ENCODE measurements at places on chromosomes 7 and 10. TPM values are rescaled to one million over a fixed set of nuclear protein-coding genes. Genes with fewer than 3 reads are reported as not detected.

The TMEM270 gene
- total RNA-seq, result not detected

The ABCC2 gene
- 1.7 TPM for total RNA-seq

- H3K27me3 ChIP-seq, result no peaks in the 10 kb centered on the region
- DNase-seq, result no peak
- H3K27ac ChIP-seq, result no peak overlapping the region
- no peaks in the 10 kb centered on the region for H3K4me1 ChIP-seq
- H3K4me3 ChIP-seq, result no peak overlapping the region
Observed at GRCh38 chr10:59991117-59991516, 84.8 kb upstream of the CCDC6 start.

DNA sequence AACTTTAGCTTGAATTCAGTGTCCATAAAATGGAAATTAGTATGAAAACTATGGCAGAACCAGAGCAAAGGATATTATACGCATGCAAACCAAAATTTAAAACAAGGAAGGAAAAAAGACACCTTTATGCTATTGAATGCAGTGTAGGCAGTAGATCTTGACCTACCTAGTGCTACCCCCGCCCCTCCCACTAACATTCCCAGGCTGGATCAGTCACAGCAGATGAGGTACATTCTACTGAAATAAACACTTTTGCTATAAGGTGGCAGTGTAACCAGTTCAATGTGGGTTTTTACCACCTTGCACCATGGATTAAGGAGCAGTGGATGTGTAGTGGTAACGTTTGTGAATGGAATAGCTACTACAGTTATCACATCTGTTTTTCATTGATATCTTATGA is 27.9 kb downstream of the SRI start:
- no peak overlapping the region for H3K27ac ChIP-seq
- no peaks in the 10 kb centered on the region for H3K27me3 ChIP-seq
- H3K4me1 ChIP-seq, result no peaks in the 10 kb centered on the region

GRCh38 chr7:7231000-7231399 is 48.7 kb downstream of the C1GALT1 start:
- no peak overlapping the region for H3K4me3 ChIP-seq
- no peak for DNase-seq
- H3K27me3 ChIP-seq, result no peaks in the 10 kb centered on the region
- peaks cover 5% of the 10 kb centered on the region for H3K36me3 ChIP-seq
- H3K4me1 ChIP-seq, result no peaks in the 10 kb centered on the region
- H3K27ac ChIP-seq, result no peak overlapping the region

DNA sequence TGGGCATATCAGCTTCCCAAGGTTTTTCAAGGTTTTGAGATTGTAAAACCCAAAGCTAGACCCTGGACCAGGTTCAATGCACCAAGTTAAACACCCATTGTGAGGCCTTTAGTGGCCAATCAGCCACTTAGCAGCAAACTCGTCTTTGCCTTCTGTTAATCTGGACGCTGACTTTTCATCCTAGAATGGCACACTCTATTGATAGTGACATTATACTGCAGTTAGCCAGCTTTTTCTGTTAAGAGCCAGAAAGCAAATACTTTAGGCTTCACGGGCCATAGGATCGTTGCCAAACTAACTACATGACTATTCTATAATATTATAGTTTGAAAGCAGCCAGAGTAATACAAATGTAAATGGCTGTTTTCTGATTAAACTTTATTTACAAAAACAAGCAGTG is 51.3 kb downstream of the VKORC1L1 start:
- no peaks in the 10 kb centered on the region for H3K36me3 ChIP-seq
- H3K27ac ChIP-seq, result no peak overlapping the region
- no peak overlapping the region for H3K4me3 ChIP-seq
- no peak for DNase-seq
- no peaks in the 10 kb centered on the region for H3K4me1 ChIP-seq

DNA sequence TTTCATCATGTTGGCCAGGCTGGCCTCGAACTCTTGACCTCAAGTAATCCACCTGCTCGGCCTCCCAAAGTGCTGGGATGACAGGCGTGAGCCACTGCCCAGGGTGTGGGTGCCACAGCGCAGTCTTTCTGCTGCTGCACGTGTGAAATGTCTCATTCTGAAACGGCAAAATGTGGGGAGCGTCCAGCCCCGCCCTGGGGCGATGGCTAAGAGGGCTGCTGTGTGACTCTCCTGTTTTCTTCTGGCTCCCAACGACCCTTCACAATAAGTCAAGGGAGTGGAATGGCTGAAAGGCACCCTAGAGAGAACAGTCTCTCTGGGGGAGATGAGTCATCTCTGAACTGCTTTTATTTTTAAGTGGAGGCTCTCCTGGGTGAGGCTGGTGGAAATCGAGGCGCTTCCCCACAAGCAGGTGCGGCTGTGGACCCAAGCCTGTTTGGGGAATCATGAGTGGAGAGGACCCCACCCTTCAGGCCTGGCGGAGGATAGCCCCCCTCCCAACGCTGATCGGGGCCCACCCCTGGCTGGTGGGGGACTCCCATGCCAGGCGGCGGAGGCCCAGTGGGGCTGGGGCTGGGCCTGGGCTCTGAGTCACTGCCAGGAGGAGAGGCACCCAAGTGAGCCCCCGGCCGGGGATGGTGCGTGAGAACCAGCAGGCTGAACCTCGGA is 18.0 kb downstream of the ADAP1 start:
- H3K36me3 ChIP-seq, result peaks cover 22% of the 10 kb centered on the region
- H3K27me3 ChIP-seq, result no peaks in the 10 kb centered on the region
- H3K27ac ChIP-seq, result no peak overlapping the region
- peaks cover 4% of the 10 kb centered on the region for H3K4me1 ChIP-seq

GRCh38 chr7:27128776-27129728 is 1.5 kb downstream of the HOXA4 start:
- no peak overlapping the region for H3K4me3 ChIP-seq
- H3K27me3 ChIP-seq, result peaks cover 51% of the 10 kb centered on the region
- H3K36me3 ChIP-seq, result peaks cover 6% of the 10 kb centered on the region
- H3K27ac ChIP-seq, result peak overlapping the region; percentile 73
- peaks cover 4% of the 10 kb centered on the region for H3K4me1 ChIP-seq
- no peak for DNase-seq

DNA sequence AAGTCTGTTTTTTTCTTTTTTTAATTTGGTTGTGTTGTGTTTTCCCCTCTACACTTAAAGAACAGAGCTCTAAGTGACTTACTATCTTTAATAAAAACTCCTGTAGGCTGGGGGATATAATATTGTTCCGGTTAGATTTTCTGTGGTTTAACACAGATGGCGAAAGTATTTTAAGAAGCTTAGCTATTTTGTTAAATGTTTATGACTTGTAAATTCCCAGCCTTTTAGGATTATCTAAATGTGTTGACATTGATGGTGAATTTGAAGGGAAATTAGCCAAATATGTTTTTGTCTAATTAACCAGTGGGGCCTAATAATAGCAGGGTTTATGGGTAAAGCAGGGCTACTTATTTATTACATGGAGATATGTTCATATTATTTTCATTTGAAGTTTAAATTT is 538.5 kb downstream of the INHBA start:
- no peaks in the 10 kb centered on the region for H3K4me1 ChIP-seq
- H3K4me3 ChIP-seq, result no peak overlapping the region
- no peak for DNase-seq
- H3K36me3 ChIP-seq, result no peaks in the 10 kb centered on the region
- no peaks in the 10 kb centered on the region for H3K27me3 ChIP-seq
- no peak overlapping the region for H3K27ac ChIP-seq

- peaks cover 8% of the 10 kb centered on the region for H3K4me1 ChIP-seq
- H3K27me3 ChIP-seq, result no peaks in the 10 kb centered on the region
Observed at GRCh38 chr10:103781329-103782061, 73.9 kb downstream of the SH3PXD2A start.

The LRRC61 gene
- 9.6 TPM for total RNA-seq

DNA sequence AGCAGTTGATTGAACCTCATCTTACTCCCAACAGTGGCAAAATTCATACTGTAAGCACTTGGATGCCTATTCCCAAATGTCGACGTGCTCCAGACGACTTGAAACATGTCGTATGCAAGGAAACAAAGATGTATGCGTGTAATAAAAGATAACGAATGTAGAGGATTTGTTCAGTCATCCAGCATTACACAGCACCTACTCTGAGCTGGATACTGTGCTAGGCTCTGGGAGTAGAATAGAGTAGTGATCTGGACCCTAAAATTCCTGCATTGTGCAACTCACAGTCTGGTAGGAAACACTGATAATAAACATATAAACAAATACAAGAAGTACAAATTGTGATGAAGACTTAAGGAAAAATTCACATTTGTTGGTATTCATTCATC is 5.6 kb upstream of the TBX20 start:
- H3K36me3 ChIP-seq, result no peaks in the 10 kb centered on the region
- H3K27ac ChIP-seq, result no peak overlapping the region
- no peaks in the 10 kb centered on the region for H3K4me1 ChIP-seq

- no peaks in the 10 kb centered on the region for H3K4me1 ChIP-seq
- H3K36me3 ChIP-seq, result no peaks in the 10 kb centered on the region
- no peak for DNase-seq
- no peak overlapping the region for H3K4me3 ChIP-seq
- no peaks in the 10 kb centered on the region for H3K27me3 ChIP-seq
- H3K27ac ChIP-seq, result no peak overlapping the region
Observed at GRCh38 chr10:3512263-3512662, 272.7 kb downstream of the KLF6 start.

GRCh38 chr10:101033276-101033675 is 2.2 kb downstream of the SFXN3 start:
- peaks cover 37% of the 10 kb centered on the region for H3K4me1 ChIP-seq
- peaks cover 39% of the 10 kb centered on the region for H3K36me3 ChIP-seq
- H3K4me3 ChIP-seq, result peak overlapping the region; percentile 85
- DNase-seq, result no peak

GRCh38 chr7:42033480-42033879 is 203.5 kb downstream of the GLI3 start:
- peaks cover 50% of the 10 kb centered on the region for H3K36me3 ChIP-seq
- DNase-seq, result no peak
- no peaks in the 10 kb centered on the region for H3K27me3 ChIP-seq
- H3K4me1 ChIP-seq, result no peaks in the 10 kb centered on the region
- H3K27ac ChIP-seq, result no peak overlapping the region

The C10orf67 gene
- total RNA-seq, result 0.44 TPM

- H3K4me3 ChIP-seq, result no peak overlapping the region
- H3K27ac ChIP-seq, result peak overlapping the region; percentile 98
- H3K36me3 ChIP-seq, result peaks cover 34% of the 10 kb centered on the region
- H3K27me3 ChIP-seq, result no peaks in the 10 kb centered on the region
- DNase-seq, result no peak
- H3K4me1 ChIP-seq, result no peaks in the 10 kb centered on the region
Observed at GRCh38 chr7:155300641-155301452, 3.2 kb downstream of the INSIG1 start.

DNA sequence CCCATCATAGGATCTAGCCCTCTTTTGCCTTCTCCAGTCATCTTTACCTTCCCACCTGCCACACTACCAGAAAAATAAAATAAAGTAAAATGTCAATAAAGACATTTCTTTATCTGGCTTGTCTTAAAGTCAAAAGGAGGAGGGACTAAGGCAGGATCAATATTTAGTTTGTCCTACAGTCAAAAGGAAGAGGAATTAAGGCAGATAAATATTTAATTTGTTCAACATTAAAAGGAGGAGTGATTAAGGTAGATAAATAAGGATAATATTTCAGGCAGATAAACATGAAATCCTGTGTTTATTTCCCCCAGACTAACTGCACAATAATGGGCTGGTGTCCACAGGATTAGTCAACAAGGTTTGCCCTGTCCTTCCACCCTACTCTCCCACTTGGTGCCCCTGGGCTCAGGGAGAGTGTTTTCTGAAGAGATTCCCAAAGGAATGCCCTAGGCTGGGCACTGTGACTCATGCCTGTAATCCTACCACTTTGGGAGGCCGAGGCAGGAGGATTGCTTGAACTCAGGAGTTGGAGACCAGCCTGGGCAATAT is 18.3 kb upstream of the MSMB start:
- no peaks in the 10 kb centered on the region for H3K36me3 ChIP-seq
- no peak overlapping the region for H3K4me3 ChIP-seq
- no peak for DNase-seq
- H3K27me3 ChIP-seq, result no peaks in the 10 kb centered on the region

GRCh38 chr7:127587663-127588018 is 570 bp upstream of the ARF5 start:
- no peaks in the 10 kb centered on the region for H3K4me1 ChIP-seq
- H3K36me3 ChIP-seq, result no peaks in the 10 kb centered on the region
- H3K27me3 ChIP-seq, result no peaks in the 10 kb centered on the region
- no peak for DNase-seq

The PODXL gene
- 35.7 TPM for total RNA-seq

GRCh38 chr10:61391281-61391680 is 61.9 kb downstream of the TMEM26 start:
- H3K27me3 ChIP-seq, result no peaks in the 10 kb centered on the region
- no peaks in the 10 kb centered on the region for H3K36me3 ChIP-seq
- H3K27ac ChIP-seq, result no peak overlapping the region

DNA sequence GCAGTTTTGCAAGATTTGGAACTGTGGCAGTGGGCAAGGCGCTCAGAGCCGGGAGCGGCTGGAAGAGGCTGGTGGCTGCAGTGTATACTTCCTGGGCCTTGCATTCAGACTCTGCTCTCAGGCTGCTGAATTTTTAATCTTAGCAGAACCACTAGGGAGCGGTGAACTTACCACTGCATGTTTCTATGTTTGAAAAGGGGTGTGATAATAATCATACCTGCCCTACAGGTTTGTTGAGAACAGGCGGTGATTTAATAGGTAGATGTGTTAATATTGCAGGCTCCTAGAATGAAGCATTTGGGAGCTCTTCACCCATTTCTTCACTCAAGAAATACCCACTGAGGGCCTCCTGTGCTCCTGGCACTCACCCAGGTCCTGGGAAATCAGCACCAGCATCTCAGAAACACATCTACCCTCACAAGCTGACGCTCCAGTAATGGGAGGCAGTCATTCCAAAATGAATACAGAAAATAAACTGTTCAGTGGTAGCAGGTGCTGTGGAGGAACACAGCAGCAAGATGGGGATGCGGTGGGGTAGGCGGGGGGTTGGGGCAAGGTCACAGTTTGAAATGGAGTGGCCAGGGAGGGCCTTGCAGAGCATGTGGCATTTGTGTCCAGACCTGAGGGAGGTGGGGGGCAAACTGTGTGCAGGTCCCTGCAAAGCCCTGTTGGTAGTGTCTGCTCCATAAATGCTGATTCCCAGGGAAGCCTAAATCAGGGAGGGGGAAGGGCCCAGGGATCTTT is 41.0 kb downstream of the VWA2 start:
- no peaks in the 10 kb centered on the region for H3K27me3 ChIP-seq
- no peak for DNase-seq
- H3K36me3 ChIP-seq, result no peaks in the 10 kb centered on the region
- H3K4me3 ChIP-seq, result no peak overlapping the region
- no peaks in the 10 kb centered on the region for H3K4me1 ChIP-seq

The CHST3 gene
- 49.4 TPM for total RNA-seq

The PSAP gene
- 857 TPM for total RNA-seq

- H3K36me3 ChIP-seq, result no peaks in the 10 kb centered on the region
- H3K4me3 ChIP-seq, result no peak overlapping the region
- no peak for DNase-seq
- no peak overlapping the region for H3K27ac ChIP-seq
- no peaks in the 10 kb centered on the region for H3K27me3 ChIP-seq
Observed at GRCh38 chr7:23971031-23971430, 261.0 kb downstream of the STK31 start.

- H3K27me3 ChIP-seq, result no peaks in the 10 kb centered on the region
- DNase-seq, result no peak
- no peak overlapping the region for H3K27ac ChIP-seq
- H3K4me3 ChIP-seq, result no peak overlapping the region
Observed at GRCh38 chr7:112963634-112964033, 123.0 kb downstream of the GPR85 start.
